ENCODE measurements at places on chromosomes 3 and 15.

DNA sequence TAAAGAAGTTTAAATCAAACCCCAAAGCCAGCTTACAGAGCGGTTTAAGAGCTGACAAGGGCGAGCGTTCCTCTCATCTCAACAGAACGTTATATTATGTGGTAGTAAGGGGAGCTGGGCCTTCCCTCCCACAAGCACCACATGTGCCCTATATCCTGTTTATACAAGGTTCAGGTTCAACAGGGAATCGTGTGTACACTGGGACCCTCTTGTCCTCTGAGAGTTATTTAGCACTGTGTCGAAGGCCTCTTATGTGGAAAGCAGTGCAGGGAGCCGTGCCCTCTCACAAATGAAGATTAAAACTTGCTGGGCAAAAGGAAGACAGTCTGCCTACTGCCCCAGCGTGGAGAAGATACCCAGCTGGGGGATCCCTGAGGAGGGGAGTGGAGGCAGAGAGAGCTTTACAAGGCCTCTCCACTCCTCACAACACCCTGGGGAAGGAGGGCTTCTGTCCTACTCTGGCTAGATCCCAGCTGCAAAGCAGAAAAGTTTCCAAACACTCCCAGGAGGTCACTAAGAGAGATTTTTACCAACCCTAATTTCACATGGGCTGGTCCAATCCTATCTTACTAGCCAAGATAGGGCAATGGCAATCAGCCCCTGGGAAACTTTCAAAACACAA is 2.9 kb downstream of the TLE3 start:
- no peak for DNase-seq

- DNase-seq: no peak
Measured at GRCh38 chr3:64019271-64019670, 4.0 kb downstream of the PSMD6 start.

DNA sequence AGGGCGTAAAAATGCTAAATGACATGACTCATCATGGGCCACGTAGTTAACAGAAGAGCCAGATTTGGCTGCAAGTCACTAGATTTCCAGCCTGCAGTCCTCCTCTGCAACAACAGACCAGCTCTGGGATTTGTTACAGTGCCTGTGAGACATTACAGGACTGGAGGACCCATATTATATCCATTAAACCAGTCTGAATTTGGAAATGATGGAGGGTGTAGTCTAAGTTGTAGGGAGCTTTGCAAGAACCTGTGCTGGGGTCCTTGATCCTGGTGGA is 10.8 kb downstream of the ZNF774 start:
- no peak for DNase-seq

DNA sequence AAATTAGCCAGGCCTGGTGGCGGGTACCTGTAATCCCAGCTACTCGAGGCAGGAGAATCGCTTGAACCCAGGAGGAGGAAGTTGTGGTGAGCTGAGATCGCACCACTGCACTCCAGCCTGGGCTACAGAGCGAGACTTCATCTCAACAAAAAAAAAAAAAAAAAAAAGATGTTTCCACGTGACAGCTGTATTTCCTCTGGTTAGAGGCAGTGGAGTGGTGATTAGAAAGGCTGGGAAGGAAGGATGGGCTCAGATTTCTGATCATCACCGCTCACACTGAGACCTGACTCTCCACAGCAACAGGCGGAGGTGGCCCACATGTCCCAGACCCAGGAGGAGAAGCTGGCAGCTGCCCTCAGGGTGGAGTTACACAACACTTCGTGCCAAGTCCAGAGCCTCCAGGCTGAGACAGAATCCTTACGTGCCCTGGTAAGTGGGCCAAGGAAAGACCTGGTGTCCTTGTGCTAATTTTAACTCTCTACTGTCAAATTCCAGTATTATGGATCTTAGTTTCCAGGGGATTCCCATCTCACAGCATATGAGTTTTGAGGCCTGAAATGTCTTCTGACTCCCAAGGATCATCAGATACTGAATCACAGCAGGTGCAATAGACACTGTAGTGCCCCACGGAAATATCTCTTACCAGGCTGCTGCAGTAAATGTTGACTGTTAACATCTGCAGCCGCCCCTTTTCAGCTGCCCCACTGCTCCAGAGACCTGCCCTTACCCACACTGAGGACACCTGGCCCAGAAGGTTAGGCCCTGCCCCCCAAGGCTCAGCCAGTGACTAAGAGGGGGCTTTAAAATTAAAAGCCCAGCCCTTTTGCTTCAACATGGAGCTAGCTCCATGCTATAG is 66.9 kb downstream of the BFSP2 start:
- no peak for DNase-seq

GRCh38 chr3:154338570-154338969 is 14.3 kb upstream of the DHX36 start:
- no peak for DNase-seq

DNA sequence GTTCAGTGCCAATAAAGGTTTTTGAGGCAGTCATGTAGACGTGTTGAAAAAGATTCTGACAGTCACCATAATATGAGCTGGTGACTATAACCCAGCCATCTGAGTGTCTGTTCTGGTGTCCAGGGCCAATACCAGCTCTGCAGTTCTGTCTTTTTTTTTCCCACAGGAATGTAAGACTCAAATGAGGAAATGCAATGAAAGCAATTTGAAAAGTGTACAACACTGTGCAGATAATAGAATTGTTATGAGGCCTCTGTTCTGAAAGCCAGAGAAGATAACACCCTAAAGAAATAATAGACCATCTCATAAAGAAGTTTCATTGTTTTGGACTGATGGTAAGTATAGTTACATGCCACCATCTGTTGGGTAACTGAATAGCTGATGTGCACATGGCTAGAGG is 57.1 kb downstream of the CLDN1 start:
- DNase-seq: no peak

- DNase-seq: no peak
Measured at GRCh38 chr3:137694836-137695235, 69.3 kb upstream of the SOX14 start.

- DNase-seq: no peak
Measured at GRCh38 chr3:139601191-139601961, 61.8 kb upstream of the RBP1 start.

GRCh38 chr15:26394801-26395200 is 378.1 kb downstream of the GABRB3 start:
- DNase-seq: no peak

DNA sequence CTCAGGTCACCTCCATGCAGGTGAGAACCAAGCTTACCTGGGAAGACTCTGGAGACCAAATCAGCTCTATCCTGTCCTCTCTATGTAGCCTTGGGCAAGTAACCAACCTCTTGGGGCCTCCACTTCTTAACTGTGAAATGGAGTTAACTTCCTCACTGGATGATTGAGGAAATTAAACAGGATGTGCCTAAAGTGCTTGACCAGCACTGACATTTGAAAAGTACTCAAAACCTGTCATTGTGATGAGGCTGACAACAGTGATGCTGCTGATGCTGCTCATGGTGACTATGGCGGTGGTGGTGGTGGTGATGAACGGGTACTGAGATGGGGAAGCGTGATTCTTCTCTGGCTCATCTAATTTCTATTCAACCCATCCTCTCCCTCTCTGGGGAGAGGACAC is 22.3 kb downstream of the VIPR1 start:
- DNase-seq: no peak

- DNase-seq: no peak
Measured at GRCh38 chr3:141618938-141619337, 119.2 kb upstream of the RNF7 start.

DNA sequence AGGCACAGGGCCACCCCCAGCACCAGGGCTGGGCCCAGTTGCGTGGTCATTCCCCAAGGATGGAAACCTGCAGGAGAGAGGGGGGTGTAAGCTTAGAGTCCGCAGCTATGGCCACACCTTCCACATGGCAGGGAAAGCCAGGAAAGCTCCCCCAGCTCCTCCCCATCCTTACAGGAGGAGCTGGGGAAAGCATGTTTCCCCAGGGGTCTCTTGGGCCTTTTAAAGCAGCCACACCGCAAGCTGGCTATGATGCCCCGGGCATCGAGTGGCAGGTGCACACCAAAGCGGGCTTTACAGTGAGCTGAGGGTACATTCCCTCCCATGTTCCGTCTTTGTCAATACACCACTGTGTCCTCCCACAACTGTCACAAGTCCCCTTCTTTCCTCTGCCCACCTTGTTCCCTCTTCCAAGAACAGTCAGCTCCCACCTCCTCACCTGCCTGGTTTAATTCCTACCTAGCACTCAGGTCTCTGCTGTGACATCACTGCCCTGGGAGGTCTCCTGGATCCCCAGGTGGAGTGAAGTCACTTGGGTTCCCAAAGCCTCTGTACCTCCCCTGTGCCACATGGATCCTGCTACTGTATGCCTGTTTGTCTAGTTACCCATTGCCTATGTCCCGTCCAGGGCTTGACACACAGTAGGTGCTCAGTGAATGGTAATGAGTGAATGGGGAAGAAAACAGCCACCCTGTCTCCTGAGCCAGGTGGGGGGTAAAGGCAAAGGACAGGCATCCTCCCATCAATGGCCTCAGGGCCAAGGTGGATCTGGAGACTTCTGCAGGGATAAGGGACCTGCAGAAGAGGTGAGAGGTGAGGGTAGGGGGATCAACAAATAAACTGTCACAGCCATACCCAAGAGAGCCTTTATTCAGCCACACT is 3.4 kb downstream of the HYAL3 start:
- no peak for DNase-seq

DNA sequence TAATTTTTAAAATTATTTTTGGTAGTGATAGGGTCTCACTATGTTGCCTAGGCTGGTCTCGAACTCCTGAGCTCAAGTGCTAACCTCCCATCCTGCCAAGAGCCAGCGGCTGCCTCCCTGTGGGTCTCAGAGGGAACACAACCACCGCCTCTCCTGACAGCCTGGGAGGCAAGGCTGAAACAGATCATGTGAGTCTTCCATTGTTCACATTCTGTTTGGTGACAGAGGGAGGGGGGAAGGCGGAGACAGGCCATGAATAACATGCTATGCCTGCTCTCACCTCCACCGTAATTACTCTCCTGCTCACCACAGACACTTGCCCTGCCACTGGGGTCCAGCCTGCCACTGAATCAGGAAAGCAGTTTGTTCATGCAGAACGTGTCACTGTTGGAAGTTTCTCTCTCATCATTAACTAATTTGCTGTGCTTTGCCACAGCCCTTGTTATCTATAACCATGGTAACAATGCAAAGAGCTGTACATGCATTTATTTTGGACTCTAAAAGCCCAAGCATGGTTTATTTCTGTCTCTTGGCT is 78.4 kb upstream of the RASGRF1 start:
- no peak for DNase-seq

- no peak for DNase-seq
Measured at GRCh38 chr15:28123408-28124023, 24.4 kb upstream of the OCA2 start.

- DNase-seq: no peak
Measured at GRCh38 chr15:64009798-64010261, 36.5 kb downstream of the DAPK2 start.

GRCh38 chr3:3015185-3016089 is 94.7 kb downstream of the IL5RA start:
- no peak for DNase-seq

DNA sequence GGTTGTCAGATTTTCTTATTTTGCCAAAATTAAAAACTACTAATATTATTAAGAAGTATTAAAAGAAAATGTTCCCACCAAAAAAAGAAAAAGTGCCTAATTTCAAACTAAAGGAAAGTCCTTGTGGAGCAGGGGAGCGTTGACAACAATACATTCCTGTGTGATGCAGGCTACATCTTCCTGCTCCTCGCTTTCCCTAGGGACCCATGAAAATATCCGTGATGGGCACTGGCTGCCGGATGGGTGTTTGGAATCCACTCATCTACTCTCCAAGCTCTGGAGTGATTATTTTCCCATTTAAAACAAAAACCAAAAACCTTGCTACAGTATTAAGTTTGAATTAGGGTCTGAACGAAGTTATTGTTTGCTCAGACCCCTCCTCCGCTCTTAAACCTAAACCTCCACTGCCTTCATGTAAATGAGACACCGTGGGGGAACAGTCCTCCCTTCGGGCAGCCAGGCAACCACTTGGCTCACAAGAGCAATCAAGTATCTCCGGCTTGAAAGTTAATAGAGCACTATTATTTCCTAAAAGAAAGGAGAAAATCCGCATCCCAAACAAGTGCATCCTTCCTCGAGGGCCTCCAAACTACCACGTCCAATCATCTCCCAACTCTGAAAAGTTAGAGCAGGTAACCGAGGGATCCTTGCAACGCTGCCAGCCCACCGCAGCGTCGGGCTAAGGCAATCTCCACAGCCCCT is 1.5 kb downstream of the ITGB5 start:
- no peak for DNase-seq

DNA sequence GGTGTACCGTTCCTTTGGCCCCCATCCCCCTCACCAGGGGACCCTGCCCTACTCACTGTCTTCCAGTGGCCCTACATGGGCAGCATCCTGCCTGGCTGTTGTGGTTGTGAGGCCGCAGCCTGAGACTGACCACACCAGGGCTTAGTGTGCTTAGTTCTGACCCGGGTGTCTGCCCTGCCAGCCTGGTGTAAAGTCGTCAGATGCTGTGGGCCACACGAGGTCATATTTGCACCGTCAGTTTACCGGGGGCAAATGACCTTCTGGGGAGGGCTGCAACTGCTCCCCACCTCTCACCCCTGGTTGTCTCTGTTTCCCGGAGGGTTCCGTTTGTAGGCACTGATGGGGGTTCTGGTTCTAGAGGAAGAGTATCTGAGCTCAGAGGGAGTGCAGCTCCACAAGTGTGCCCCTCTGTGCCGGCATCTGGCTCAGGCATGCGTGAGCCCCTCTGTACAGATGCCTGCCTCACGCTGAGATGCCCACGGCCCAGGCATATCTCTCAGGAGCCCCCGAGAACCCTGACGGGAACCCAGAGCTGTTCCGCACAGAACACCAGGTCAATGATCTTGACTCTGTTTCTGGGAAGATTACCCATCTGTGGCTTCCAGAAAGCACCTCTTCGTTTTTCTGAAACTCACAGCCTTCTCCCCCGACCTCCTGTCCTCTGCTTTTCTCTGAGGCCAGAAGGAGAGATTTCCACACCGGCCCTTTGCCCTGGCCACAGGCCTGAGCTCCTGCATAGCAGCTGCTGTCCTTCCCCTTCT is 19.2 kb downstream of the KLF13 start:
- DNase-seq: no peak

DNA sequence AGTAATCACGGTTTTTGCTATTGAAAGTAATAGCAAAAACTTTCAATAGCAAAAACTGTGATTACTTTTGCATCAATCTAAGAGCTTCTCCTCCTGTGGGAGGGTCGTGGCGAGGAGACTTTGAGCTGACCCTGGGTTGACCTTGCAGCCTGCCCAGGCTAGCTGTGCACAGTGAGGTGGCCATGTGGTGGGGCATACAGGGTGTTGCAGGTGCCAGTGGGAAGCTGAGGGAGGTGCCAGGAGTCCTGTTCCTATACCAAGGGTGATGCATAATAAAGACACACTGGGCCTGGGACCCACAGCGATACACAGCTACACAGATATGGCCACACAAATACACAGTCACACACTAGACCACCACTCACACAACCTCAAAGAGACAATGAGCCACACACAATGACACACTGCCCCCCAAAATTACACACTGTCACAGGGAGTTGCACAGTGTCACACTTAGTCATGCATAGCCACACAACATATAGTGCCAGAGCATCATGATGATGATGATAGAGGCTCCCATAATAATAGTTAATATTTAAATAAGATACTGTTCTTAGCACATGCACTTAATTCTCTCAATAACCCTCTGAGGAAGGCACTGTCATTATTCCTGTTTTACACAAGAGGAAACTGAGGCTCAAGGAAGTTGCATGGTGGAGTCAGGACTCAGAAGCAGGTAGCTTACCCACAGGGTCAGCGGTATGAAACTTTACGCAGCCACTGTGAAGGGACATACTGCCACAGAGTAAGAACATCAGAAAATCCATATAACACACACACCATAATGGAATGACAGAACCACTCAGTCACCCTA is 6.3 kb downstream of the PLCD1 start:
- DNase-seq: no peak
